ACHN (cell line): ENCODE measurements at places on chromosomes 1 and 21.

DNA sequence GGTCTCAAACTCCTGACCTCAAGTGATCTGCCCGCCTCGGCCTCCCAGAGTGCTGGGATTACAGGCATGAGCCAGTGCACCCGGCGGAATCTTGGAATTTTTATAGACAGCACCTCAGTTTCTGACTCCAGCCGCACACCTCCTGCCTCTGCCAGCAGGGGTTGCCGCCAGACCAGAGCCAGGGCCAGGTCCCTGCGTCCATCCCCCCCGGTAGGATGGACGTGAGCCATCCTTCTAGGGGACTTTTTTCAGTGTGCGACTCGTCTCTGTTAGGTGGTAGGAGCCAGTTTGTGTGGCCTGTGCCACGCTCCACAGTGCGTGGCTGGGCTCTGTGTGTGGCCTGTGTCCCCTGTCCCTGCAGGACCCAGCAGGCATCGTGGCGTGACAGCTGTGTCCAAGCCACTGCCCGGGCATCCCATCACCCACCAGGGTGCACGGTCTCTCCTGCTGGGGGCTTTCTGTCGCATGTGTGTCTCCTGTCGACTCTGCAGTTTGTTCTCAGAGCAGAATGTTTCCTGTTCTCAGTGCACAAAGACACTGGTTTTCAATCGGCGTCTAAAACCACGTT, 15.6 kb downstream of the CSTB start:
- no peak for DNase-seq

DNA sequence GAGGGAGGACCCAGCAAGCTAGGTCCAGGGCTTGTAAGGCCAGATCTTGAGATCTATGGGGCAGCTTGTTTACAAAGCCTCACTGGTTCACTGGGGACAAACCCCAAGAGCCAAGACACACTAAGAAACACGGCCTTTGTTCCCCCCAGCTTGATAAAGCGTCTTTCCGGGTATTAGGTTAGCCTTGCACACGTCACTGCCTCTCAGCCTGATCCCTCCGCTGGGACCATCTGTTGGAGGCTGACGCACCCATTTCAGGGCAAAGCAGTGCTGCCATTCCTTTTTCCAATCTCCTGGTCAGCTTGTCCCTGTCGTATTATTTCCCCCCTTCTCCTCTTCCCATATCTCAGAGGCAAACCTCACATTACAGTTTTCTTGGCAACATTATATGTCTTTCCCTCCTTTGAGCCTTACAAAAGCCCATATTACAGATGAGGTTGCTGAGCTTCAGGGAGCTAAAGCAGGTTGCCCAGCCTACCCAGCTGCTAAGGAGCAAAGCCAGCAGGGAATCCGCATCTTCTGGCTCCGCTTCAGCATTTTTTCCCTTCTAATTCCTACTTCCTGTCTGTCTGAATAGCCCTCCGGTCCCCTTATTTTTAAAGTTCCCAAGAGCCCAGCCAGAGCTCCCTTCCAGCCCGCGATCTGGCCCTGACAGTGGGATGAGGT, 4.1 kb downstream of the HEYL start:
- DNase-seq: no peak

GRCh38 chr1:30358500-30358899, 364.9 kb downstream of the MATN1 start:
- DNase-seq: no peak

DNA sequence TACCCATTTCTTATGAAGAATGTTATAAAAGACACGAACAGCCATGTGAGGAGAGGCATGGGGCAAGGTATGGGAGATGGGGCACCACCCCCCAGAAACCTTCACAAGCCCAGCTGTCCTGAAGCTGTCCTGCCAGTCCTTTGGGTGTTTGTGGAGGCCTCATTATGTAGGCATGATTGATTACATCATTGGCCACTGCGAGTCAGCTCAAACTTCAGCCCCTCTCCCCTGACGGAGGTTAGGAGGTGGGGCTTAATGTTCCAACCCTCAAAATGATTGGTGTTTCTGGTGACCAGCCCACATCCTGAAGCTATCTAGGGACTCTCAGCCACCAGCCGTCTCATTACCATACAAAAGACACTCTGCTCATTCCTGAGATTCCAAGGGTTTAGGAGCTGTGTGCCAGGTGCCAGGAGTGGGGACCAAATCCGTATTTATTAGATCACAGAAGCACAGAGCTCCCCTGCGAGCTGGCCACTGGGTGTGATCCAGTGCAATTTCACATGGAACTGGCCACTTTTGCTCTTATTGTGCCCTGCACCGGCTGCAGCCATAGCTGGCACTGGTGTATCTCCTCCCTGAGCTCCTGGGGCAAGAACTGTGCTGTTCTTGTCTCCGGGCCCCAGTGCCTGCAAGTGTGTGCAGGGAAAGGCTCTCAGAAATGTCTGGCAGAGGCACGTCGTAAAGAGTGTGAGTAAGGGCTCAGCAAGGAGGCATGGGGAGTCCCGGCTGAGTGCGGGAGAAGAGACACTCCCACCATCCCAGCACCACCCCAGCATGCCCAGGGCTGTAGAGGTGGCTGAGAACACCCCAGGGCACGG, 10.5 kb downstream of the KIAA1614 start:
- DNase-seq: peak; percentile 40

DNA sequence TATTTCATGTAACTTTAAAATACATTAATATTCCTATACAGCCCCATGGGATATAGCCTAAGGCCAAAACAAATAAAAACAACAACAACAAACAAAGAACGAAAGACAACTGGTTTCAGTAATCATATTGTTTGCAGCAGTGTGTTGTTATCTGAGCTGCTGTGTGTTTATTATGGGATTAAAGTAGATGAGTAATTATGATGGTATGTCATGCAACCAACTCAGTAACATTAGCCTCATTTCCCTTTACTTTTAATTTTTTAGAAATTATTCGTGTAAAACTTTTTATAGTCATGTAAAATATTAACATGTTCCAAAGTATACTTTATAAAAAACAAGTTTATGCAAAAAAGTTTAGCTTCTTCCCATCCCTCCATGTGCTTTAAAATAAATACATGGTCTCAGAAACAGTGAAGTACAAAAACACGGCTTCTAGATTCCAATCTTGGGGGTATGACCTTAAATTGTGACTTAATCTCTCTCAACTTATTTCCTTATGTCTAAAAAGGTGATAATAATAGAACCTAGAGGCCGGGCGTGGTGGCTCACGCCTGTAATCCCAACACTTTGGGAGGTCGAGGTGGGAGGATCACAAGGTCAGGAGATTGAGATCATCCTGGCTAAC, 176.1 kb downstream of the SLC45A1 start:
- no peak for DNase-seq

DNA sequence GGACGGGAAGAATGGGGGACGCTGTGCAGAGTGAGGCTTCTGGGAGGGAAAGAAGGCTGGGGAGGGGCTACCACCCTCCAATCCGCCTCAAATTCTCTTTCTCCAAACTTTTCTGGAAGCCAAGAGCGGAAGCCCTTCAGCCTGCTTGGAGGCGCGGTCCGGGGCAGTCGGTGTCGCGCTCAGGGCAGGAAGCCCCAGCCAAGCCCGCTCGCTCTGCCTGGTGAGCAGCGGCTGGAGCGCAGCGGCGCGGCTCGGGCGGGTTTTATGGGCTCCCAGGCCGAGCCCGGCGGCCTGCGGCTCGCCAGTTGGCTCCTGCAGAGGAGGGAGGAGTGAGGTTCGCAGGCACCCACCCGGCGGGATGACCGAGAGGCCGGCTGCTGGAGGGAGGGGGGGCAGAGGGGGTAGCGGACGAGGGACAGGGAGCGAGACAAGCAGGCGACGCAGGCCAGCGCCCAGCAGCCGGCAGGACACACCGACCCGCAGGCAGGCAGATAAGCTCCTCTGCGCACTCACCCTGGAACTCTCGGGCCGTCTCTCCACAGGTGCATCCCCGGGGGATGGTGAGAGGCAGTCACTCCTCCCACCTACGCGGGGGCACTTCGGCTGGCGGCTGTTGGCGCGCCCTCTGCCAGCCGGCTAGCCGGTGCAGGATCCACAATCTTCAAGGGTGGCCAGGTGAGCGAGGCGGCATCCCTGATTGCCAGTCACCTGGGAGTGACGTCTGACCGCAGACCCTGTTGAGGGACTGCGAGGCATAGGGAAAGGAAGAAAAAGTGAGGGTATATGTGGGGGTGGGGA, at the start of gene AVPR1B:
TSS of gene AVPR1B (minus strand) at position 238 of the 798 bp plus-strand sequence. CDS start 498 bp downstream, outside the sequence.
- DNase-seq: peak; percentile 61

GRCh38 chr1:62437273-62437940, 558 bp downstream of the USP1 start:
- peak; percentile 20 for DNase-seq

- DNase-seq: no peak
Observed at GRCh38 chr1:159005676-159006075, 4.0 kb upstream of the IFI16 start.

- DNase-seq: no peak
Observed at GRCh38 chr1:205920159-205920558, 23.1 kb downstream of the SLC26A9 start.
